ENCODE measurements at places on chromosomes 5 and 9.

DNA sequence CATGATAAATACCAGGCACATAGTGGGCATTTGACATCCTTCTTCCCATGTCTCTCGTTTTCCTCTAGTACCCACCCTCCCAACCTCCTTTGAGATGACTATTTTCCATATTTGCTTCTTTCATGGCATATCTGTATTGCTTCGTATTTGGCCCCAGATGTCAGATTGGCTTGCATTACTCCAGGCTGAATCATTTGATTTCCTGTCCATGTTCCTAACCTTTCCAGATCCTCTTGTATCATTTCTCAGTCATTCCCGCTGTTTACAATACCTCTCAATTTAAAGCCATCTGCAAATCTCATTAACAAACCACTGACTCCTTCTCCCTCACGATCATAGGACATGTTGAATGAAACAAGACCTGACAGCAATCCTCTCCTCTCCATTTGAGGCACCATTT lies 19.9 kb downstream of the MTX3 start:
- DNase-seq, result no peak

- DNase-seq, result peak; percentile 70
Measured at GRCh38 chr9:6068983-6069382, 53.6 kb upstream of the RANBP6 start.

- DNase-seq, result no peak
Measured at GRCh38 chr9:76166526-76166925, 227.7 kb downstream of the RFK start.

GRCh38 chr9:68998812-68999211 lies 15.1 kb downstream of the PRKACG start:
- DNase-seq, result no peak

DNA sequence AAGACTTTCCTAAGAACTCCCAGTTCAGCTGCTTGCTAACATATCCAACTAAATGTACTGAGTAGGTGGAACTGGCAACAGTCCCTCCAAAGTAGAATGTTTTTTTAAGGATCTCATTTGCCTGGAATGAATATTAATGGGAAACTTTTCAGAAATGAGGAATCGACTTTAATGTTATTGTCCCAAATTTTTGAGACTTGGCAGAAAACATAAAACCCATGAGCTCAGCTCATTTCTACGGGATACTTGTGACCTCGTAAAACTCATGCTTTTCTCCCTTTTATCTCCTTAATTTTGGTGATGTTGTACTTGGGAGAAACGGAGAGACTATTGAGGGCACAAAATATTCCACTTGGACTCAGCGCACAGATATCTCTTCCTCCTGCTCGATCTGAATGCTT lies 296.8 kb downstream of the EBF1 start:
- DNase-seq, result no peak

GRCh38 chr9:127197861-127198430 lies 66.6 kb upstream of the GARNL3 start:
- DNase-seq, result no peak

DNA sequence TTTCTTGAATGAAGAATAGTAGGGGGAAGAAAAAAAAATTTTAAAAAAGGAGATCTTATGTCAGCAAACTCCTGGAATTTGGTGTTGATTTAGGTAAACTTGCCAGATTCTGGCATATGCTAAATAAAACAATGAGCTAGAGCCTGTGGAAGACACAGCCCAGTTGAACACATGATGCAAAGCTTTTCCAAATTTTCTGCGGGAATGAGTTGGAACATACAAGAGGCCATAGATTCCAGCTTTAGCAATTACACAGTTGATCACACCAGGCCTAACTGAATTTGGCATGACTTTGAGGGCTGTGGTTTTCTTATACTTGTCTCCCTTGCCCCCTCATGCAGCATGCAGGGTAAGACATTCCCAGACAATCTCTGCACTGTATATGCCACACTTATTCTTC lies 297.0 kb downstream of the SH3GL2 start:
- DNase-seq, result no peak

Data from GM20000 (cell line).